ENCODE measurements at places on chromosomes 11 and 22.
A peak's percentile ranks its signal among the peaks of the same experiment; 100 is the strongest.

- no peak for DNase-seq
Observed at GRCh38 chr11:45369313-45369712, 83.2 kb upstream of the SYT13 start.

DNA sequence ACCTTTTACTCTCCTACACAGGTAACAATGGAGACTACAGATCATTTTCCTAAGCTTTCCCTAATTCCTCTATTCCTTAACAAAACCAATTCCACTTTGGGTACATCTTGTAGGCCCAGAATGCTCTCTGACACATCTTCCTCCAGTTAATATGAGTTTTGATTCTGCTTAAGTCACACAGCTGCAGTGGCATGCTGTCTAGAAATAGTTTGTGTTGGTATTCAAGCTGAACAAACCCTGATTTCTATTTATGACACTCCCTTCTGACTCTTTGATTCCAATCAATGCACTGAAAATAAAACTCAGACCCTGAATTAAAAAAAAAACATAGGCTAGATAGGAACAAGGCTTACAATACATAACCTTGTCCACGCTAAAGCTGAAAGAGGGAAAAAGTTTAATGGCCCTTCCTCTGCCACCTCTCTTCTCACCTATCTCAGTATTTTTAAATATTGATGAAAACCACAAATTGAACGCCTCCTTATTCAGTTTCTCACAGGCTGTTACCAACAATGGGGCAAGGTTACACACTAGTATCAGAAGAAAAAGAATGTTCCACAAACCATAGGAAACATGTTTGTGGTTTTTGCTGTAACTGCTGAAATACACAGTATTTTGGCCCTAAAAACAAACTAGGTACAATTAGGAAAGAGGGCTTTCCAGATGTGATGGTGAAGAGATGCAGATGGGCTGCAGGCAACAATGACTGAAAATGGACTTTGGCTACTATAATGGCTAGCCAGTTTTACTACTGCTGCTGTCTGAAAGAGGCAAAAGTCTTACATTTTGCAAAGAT is 35.7 kb upstream of the GAB2 start:
- peak; percentile 8 for DNase-seq

- no peak for DNase-seq
Observed at GRCh38 chr11:99246199-99246598, 225.4 kb downstream of the CNTN5 start.

DNA sequence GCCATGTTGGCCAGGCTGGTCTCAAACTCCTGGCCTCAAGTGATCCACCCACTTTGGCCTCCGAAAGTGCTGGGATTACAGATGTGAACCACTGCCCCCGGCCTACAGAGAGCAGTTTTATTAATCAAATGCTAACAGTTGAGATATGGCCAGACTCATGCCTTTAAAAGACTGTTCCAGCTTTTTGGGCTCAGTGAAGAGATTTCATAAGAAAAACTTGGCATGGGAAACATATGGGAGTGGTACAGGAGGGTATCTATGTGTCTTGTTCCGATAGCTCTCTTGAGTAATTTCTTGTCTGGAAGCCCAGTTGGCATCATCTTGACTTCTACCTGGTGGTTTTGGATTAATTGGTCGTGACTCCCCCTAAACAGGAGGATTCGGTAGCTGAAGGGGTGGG is 8.2 kb upstream of the SLC37A4 start:
- no peak for DNase-seq

DNA sequence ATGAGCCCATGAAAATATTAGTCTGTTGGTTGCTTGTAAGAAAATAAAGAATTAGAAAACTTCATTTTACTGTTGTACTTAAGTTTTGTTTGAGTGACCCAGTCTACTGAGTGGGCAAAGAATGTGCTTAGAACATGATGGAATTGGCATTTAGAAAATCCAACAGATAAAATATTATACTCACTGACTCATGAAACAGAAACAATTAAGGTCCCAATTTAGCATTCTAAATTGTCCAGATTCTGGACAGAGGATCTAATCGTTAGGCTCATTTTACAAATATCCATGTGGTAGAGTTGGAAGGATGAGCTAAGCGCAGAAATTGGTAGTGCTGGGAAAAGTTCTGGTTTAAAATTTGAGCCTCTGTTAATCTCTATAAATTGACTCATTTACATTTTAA is 45.4 kb downstream of the METTL15 start:
- no peak for DNase-seq

GRCh38 chr22:42561856-42562255 is 8.1 kb downstream of the SERHL2 start:
- DNase-seq: no peak

- no peak for DNase-seq
Observed at GRCh38 chr11:103648670-103649400, 387.6 kb upstream of the DDI1 start.

GRCh38 chr11:119989159-119989821 is 148.6 kb downstream of the TRIM29 start:
- no peak for DNase-seq

DNA sequence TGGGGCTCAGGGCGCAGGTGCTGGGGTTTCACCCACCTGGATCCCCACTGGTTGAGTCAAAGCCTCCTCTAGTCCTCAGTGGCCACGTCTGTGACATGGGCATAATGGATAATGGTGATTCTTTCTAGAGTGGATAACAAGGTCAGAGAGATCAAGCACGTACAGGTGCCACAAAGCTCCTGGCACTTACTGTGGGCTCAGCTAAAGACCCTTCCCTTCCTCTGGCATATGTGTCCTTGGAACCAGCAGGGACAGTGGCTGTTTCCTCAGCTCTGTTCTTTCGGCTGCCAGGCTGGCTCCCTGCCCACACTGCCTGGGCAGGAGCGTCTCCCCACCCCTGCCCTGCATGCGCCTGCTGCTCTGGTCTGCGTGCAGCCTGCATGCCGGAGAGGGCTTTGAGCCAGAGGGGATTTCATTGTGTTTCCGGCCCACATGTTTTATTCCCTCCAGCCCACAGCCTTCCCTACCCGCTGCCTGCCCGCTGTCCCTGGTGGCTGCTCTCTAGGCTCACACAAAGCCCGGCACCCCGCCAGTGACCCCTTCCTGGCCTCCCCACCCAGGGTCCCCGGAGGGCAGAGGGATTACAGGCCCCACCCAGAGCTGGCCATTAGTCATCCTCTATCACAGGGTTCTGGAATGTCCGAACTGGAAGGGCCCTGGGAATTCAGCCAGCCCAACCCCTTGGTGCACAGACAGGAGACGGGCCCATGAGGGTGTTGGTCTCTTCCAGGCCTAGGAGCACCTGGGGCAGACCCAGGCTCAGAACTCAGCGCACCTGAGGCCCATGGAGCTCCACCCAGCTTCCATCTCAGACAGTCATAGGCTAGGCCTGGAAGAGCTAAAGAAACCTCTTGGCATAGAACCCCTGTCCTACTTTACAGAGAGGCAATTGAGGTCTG is 55.3 kb upstream of the GCAT start:
- DNase-seq: peak; percentile 46

- DNase-seq: peak; percentile 70
Observed at GRCh38 chr22:35380537-35381423, at the start of gene HMOX1. TSS of gene HMOX1 (plus strand) at chr22:35381096. CDS start at chr22:35381174, 78 bp downstream.

- no peak for DNase-seq
Observed at GRCh38 chr22:44455151-44455962, 42.7 kb downstream of the RTL6 start.

GRCh38 chr22:38189104-38189503 is 7.5 kb upstream of the PLA2G6 start:
- no peak for DNase-seq

DNA sequence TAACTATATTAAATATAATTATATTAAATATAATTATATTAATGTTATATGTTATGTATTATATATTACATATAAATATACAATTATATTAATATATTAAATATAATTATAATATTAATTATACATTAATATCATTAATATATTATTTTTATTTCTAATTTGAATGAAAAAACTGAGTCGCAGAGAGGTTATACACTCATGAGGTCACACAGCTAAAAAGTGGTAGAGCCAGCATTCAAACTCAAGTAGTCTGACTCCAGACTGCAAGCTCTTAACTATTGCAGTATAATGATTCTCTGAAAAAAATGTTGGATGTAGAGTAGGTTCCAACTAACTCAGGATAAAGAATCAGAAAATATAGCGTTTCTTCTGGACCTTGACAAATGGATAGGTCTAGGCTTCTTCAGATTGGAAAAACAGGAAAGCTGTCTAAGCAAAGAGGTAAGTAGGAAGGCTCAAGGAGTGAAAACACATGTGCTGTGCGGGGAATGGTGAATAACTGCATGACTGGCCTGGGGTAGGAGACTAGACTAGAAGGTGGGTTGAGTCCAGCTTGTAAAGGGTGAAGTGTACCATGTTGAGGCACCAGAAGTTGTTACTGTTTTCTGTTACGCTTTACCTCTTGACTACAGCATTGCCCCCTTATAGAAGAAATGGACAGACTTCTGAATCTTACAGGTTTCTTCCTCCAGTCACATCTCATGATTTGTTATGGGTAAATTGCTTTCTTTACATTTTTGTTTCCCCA is 80.3 kb downstream of the TRIM44 start:
- no peak for DNase-seq

- no peak for DNase-seq
Observed at GRCh38 chr22:30556388-30556787, 9.8 kb upstream of the SEC14L6 start.

DNA sequence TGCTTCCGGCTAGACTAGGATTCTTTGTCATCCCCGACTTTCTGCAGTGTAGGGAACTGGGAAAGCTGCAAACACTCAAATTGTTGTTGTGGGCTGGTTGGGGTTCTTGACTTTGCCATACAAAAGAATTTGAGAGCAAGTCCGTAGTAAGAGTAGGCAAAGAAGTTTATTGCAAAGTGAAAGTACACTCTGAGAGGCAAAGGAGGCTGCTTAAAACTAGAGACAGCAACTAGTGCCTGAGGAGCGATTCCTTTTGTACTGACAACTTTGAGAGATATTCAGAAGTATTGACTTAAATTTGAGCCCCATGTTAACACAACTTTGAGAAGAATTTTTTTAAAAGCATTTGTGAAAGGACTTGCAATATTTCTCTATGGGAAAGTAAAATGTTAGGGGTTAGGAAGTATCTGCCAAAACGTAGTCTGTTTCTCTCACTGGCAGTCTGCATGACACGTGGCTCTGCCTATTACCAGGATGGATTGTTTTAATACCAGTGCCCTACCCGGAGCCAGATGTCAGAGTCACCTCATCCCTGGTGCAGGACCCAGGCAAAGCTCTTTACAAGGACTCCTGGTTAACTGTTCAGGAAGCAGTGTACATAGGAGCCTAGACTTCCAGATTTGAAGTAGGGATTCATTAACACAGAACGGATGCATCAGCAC is 85.0 kb upstream of the CLPB start:
- no peak for DNase-seq

DNA sequence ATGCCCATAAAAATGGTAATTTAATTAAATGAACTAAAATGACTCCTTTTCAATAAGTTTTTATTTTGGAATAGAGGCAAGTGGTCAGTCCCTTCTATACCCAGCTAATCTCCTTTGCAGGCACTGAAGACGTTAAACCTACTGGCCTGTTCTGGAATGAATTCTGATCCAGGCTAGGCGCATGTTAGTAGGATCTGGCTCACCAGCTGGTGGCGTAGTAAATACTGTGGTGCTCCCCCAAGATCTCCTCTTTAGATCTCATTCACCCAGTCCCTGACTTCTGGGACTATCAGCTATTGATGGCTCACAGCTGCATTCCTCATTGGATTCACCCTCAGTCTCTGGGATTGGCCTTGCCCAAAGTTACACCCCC is 173.7 kb upstream of the DDI1 start:
- no peak for DNase-seq

DNA sequence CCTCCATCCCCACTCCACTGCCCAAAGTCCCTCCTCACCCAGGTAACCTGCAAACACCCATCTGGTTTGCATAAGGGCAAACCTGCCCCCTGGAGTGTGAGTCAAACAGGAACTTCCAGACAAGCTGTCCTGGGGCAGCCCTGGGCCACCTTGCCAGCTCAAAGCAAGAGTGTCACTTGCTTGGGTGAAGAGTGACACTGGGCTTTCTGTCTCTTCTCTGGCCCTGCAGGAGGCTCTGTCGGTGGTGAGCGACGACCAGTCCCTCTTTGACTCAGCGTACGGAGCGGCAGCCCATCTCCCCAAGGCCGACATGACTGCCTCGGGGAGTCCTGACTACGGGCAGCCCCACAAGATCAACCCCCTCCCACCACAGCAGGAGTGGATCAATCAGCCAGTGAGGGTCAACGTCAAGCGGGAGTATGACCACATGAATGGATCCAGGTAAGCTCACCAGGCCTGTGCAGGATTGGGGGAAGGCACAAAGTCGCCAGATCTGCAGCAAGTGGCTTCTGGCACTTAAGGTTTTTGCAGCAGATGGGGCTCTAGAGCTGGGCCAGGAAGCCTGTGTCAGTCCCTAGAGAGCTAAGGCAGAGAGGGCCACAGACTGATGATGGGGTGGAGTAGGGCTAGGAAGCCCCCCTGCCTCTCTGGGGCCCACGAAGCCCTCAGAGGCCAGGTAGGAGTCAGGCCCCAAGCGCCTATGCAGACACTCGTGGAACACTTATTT is 64.2 kb downstream of the FLI1 start:
- DNase-seq: no peak

GRCh38 chr11:35629511-35629910 is 11.3 kb downstream of the FJX1 start:
- no peak for DNase-seq

GRCh38 chr22:23833911-23834317 is 4.9 kb downstream of the DERL3 start:
- no peak for DNase-seq

DNA sequence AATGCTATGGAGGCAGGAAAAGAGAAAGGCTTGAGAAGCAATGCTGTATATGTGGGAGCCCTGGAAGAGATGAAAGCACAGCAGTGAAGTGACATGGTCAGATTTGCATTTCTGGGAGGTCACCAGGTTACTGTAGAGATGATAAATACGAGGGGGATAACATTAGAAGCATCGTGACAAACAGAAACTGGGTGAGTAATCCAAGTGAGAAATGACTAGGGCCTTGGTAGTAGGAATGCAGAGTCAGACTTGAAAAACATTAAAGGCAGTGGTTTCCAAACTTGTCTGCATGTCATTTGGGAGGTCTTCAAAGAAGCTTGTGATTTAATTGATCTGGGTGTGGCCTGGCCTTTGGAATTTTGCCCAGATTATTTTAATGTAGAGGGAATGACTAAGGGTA is 43.9 kb downstream of the CCDC34 start:
- DNase-seq: peak; percentile 49

GRCh38 chr11:64489831-64490441 is 101.1 kb upstream of the SLC22A12 start:
- DNase-seq: no peak
